Iris pigment epithelial cell (primary cell): ENCODE measurements at places on chromosomes 16 and 17.

- no peak for DNase-seq
These were observed 3.3 kb upstream of the CES1 start for GRCh38 chr16:55836158-55836611.

GRCh38 chr17:30532871-30533270, 55.7 kb downstream of the GOSR1 start:
- DNase-seq, result no peak

DNA sequence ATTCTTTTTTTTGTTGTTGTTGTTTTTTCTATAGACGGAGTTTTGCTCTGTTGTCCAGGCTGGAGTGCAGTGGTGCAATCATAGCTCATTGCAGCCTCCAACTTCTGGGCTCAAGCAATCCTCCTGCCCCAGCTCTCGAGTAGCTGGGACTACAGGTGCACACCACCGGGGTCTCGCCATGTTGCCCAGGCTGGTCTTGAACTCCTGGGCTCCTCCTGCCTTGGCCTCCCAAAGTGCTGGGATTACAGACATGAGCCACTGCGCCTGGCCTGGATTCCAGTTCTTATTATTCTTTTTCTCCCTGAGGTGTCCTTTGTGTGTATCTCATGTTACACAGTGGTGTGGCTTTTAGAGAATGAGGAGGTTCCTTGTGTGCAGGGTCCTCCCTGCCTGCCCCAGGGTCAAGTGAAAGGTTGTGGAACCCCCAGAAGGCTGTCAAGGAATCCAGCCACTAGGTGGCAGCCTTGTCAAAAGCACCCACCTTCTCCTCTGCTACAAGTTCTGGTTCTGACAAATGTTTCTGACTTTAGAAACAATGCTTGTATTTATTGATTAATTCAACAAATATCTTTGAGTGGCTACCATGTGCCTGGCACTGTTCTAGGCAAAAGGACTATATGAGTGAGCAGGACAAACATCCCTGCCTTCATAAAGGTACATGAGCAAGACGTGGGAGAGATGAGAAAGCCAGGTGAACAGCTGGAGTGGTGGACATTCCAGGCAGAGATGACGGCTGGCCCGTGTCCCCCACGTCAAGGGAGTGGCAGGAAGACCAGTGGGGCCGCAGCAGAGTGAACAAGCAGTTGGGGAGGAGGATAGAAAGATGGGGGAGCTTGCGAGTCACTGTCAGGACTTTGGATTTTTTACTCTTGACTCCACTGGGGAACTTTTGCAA, 112.4 kb downstream of the SPECC1 start:
- peak; percentile 49 for DNase-seq

- peak; percentile 69 for DNase-seq
These were observed 615.6 kb upstream of the SOX9 start for GRCh38 chr17:71505200-71505599.

GRCh38 chr17:82528484-82529265, 9.1 kb downstream of the FOXK2 start:
- DNase-seq, result no peak

- DNase-seq, result no peak
These were observed 59.5 kb downstream of the RAI1 start for GRCh38 chr17:17740615-17741348.

DNA sequence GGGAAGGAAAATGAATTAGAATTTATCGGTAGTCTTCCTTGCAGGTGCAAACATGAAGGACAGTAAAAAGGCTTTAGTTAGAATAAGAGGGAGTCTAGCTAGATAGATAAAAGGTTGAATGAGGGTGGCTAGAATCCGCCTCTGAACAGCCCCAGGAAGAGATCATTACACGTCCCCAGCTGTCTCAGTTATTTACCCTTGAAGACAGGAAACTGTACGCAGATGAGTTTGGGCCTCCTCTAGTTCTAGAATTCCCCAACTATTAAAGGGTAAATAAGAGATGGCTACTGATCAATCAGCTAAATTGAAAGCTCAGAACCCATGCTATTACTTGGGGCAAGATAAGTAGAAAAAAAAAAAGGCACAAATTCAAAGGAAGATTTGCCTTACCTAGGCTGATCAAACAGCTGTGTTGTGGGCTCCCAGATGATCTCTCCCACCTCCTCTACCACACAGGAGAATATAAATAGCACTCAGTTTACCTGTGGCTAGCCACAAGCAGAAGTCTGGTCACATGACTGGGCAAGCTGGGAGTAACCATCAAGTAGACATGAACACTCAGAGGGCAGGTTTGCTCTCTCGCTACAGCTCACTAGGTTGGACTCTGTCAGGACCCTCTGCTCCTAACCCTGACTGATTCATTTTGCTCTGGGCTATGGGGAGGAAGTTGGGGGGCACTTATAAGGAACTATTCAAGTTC, 17.0 kb downstream of the FAM117A start:
- no peak for DNase-seq

- no peak for DNase-seq
These were observed 221.7 kb upstream of the CDH11 start for GRCh38 chr16:65343556-65343955.

- DNase-seq, result no peak
These were observed 60.4 kb downstream of the ZDHHC7 start for GRCh38 chr16:84950906-84951305.

GRCh38 chr17:67469208-67469980, 92.3 kb downstream of the PITPNC1 start:
- DNase-seq, result peak; percentile 58

DNA sequence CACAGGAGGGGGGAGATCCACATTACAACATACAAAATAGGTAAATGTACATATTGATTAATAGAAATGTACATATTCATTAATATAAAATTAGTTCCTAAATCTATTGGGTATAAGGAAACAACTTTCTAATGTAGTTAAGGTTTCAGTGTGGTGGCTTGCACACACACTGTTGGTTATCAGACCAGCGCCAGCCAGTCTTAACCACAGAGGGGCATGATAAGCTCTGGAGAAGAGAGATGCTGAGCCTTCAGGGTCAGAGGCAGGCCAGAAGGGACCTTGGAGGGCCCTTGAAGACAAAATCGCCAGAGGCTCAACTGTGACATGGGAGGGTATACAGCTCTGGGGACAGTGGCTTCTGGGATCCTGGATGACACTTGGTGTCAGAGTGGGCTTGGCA, 10.9 kb upstream of the ZFP90 start:
- no peak for DNase-seq

GRCh38 chr17:55312852-55313251, 48.1 kb downstream of the HLF start:
- DNase-seq, result no peak

DNA sequence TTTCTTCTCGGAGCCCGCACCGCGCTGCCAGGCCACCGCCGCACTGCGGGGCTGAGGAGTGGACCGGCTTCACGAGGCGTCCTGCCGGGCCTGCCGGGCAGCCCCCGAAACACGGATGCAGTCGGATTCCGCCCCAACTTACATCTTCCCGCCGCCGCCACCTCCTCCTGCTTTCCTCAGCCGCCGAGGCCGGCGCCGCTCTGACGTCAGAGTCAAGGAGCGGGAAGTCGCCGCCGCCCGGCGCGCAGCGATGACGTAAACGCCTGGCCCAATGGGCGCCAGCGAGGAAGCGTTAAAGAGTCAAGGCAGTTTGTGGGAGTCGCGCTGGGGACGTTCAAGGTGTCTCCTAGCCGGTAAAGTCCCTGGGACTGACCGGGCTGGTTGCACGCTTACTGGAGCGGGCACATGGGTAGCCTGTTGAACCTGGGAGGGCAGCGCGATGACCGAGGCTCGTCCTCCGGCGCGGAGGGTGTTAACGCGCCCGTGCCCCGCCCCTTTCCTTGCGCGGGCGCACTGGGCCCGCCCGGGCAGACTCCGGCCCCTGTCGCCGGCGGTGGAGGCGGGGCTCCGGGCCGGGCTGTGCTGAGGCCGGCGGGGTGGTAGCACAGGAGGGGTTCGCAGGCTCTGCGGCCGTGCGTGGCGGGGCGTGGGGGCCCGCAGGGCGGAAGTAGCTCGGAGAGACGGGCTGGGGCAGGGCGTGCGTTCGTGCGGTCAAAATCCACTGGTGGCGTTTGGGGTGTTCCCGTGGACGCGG, at the start of gene RNPS1:
Gene RNPS1, minus strand, starts transcription at position 214 of the 754 bp plus-strand sequence. CDS start 3,483 bp downstream, outside the sequence.
- DNase-seq, result peak; percentile 95

GRCh38 chr17:33049781-33050414, 58.3 kb downstream of the SPACA3 start:
- DNase-seq, result peak; percentile 40
